Activated CD4-positive, alpha-beta T cell treated with anti-CD3 and anti-CD28 coated beads for 24 hours (primary cell): ENCODE measurements at places on chromosomes 4 and X.

DNA sequence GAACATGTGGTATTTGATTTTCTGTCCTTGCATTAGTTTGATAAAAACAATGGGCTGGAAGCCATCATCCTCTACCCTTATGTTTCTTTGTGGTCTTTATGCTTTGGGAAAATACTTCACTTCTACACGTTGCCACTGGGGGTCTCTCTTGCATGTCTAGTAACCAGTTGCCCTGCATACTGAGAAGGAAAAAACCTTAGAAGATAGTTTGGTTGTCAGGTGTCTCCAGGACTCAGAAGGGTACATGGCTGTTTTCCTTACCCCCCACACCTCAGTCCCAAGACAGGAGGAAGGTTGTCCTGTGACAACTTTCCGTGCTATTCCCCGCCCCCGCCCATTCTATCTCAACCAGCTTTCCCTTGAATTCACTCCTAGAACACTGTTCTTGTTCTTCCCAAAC lies 62.1 kb upstream of the LANCL3 start:
- no peak for DNase-seq

GRCh38 chrX:109997786-109998452 lies 5.0 kb upstream of the TMEM164 start:
- no peak for DNase-seq

- no peak for DNase-seq
Observed at GRCh38 chr4:35548921-35549320, 695.4 kb downstream of the ARAP2 start.

DNA sequence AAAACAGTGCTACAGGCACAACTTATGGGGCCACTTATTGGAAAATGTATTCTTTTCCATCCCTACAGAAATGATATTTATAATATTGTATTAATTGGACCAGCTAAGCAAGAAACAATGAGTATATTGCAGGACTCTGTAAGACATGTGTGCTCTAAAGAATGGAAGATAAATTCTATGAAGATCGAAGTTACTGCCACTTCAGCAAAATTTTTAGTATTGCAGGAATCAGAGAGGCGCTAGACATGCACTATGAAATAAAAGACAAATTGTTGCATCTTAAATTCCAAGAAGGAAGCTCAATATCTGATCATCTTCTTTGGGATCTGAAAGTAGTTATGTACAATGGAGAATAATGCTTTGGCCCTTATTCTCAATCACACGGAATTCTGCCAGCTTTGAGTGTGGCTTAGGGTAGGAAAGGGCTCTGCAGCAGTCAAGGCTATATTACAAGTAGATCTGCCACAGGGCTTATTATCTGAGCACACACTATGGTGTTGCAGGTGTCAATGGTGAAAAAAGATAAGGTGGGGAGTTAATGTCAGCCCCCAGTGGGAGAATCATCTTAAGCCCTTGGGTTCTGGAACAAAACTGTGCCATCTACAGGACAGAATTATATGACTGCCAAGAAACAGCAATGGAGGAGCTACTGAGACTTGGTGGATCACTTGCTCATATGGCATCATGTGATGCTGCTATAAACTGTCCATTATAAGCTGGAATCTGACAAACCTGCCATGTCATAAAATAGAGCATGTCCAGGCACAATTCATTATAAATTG lies 334.0 kb upstream of the NDST3 start:
- DNase-seq = no peak

DNA sequence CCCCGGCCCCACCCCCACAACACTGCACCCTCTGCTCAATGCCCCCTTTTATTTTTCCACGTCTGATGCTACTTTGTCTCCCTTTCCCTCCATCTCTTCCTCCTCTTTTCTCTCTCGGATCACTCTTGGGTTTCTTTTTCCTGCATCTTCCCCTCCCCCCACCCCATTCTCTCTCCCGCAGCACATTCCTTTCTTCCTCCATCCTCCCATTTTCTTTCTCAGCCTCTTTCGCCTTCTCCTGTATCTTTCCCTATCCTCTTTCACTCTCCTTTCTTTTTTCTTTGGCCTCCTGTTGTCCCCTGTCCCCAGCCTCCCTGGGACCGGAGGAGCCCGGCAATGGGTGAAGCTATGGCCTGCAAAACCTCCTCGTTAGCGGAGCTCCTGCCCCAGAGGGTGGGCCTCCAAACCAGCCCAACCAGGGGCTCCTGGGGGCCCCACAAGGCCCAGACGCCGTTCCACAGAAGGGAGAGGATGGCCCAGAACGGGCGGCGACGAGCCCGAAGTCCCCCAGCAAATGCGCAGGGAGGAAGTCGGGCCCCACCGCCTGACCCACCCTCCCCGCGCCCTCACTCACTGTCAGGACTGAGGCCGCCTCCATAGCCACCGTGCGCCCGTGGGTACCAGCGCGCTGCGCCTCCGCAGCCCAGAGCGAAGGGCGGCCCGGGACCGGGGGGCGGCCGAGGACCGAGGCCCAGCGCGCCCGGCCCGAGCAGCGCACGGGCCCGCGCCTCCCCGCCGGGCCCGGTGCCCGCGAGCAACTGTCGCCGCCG lies 807 bp downstream of the HMX1 start:
- no peak for DNase-seq
